HFFc6 (cell line): ENCODE measurements at places on chromosomes 2 and 18. TPM values are rescaled to one million over a fixed set of nuclear protein-coding genes. Genes with fewer than 3 reads are reported as not detected.

Gene GAL3ST2
- total RNA-seq = 0.24 TPM in 1 of 3 replicates, not detected in the others

Gene CACNB4
- total RNA-seq = not detected in 3 replicates

DNA sequence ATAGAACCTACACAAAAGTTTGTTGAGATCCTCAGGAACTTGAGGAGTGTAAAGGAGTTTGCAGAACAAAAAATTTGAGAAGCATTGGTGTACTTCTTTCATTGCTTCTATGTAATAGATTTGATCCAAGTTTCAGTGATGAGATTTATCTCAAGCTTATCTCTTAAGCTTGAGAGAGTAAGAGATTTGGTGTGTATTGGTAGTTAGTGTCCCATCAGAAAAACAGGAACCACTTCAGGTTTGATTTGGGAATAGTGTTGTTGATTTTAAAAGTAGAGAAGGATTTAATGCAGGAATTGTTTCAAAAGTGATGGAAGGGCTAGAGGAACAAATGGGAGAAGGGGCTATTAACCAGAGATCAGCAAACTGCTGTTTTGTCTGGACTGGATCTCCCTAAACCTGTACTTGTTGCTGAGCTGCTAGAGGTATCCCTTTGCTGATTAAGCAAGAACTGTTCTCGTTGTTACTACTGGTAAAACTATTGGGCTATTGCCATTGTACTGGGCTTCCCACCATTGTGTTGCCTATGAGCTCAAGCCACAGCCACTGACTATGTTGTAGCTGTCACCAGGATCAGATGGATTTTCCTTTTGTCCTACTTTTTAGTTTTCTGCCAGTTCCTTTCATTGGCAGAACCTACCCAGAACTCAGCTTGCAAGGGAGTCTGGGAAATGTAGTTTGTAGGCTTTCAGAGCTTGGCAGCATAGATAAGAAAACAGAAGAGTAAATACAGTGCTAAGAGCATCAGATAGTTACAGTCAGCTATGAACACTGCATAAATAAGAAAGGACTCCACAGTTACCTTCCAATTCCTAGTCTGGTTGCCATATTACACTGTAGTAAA, 39.3 kb downstream of the RAB10 start:
- DNase-seq = no peak

DNA sequence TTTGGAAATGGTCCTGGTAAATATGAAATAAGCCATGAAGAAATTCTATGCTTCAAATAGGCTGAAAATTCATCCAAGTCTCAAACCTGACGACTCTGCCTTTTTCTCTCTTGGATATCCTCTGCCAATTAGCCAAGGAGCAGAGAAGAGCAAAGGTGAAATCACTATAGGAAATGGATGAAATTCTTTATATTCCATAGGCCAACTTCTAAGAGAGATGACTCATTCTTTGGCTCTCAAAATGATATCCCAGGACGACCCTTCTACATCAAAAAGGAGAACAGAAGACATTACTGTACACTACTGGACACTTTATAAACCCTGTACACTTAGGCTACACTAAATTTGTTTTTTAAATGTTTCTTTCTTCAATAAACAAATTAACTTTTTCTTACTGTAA, 22.7 kb downstream of the PDE1A start:
- DNase-seq = no peak

- peak; percentile 15 for DNase-seq
Observed at GRCh38 chr2:218658671-218659257, 659 bp downstream of the ZNF142 start.
